SW480 (cell line): ENCODE measurements at places on chromosomes 4 and X.

DNA sequence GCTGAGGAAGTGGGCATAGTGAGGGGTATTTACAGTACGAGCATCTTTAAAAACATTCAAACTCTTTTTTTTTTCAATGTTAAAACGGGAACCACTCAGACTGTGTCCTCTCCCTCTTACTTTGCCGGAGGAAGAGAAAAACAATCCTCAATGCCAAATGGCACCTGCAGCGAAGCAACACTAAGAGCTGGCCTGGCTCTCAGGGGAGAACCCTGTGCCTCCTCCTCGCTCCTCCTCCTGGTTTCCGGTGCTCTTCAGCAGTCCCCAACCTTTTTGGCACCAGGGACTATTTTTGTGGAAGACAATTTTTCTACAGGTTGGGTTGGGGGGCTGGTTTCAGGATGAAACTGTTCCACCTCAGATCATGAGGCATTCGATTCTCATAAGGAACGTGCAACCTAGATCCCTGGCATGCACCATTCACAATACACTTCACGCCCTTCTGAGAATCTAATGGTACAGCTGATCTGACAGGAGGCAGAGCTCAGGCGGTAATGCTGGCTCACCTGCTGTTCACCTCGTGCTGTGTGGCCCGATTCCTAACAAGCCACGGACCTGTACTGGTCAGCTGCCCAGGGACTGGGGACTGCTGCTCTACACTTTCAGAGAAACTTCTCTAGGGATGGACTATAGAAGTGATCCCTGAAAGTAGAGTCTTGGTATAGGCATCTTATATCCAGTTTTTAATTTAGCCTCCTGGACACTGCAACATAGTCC lies 404.1 kb downstream of the RAPGEF2 start:
- no peak for DNase-seq

- DNase-seq = no peak
Observed at GRCh38 chr4:62301500-62301899, 1101.4 kb downstream of the ADGRL3 start.

GRCh38 chr4:123507376-123507775 lies 110.8 kb downstream of the SPRY1 start:
- DNase-seq = no peak

- DNase-seq = no peak
Observed at GRCh38 chr4:56245547-56246232, 141.6 kb downstream of the AASDH start.

DNA sequence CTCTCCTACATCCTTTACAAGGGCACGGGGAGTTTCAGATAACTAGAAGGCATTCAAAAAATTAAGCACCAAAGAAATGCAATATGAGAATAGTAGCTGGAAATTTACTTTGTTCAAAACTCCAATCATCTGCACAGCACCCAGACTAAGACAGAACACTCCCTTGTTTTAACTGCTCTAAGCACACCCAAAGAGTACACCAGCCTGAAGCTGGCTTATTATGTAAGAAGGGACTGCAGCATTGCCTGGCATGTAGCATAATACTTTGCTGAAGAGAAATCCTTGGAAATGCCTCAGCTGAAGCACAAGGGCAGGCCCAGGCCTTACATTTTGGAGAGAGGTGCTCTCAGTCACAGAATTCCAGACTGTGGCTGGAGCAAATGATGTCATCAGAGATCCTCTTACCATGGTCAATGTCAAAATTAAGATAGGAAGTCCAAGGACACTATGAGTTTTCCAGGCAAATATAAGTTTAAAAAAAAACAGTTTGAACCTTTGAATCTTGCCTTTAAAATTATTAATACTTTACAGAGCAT lies 14.8 kb downstream of the ARHGEF6 start:
- no peak for DNase-seq
